Right ventricle myocardium superior (tissue), 1 donor: ENCODE measurements at places on chromosomes 7 and 10.

DNA sequence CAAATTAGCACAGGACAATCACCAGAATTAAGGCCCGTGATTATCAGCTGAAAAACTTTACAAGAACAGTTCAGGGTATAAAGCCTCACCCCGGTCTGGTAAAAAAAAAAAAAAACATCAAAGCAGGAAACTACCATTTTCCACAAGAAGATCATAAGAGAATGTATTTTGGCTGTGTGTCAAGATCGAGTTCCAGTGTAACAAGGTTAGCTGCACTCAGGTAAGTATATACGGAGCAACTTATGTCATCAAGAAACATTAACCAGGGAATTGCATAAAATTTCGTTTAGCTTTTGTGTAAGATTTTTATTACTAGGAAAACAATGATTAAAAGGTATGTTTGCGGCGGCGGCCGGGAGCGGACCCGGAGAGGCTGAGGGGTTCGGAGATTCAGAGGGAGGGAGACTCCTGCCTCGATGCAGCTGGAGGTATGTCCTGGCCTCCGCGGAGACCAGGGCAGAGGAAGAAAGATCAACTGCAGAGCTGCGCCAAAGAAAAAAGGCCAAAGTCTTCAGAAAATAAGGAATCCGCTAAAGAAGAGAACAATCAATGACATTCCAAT, 533.8 kb upstream of the CNTNAP2 start:
- DNase-seq: no peak

- DNase-seq: no peak
Measured at GRCh38 chr7:158453663-158454062, 134.0 kb downstream of the PTPRN2 start.

GRCh38 chr10:97922022-97922758, 72.5 kb downstream of the GOLGA7B start:
- DNase-seq: peak; percentile 61

DNA sequence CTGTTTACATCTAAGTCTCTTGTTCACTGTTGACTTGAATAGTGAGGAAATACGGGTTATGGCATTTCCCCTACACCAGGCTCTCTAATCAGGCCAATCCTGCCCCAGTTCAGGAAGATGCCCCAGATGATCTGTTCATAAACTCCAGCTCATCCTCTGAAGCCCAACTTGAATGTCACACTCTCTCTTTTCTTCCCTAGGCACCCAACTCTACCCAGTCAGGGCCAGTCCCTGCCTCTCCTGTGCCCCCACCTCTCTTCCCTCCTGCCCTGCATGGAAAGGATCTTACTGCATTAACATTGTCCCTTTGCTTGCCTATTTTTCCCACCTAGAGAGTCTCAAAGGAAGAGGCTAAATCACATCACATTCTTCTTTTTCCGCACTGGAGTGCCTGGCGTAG, 10.6 kb upstream of the TRPV6 start:
- DNase-seq: no peak

- DNase-seq: no peak
Measured at GRCh38 chr7:91656541-91657482, 223.7 kb downstream of the MTERF1 start.

GRCh38 chr7:128103498-128104107, 72.4 kb upstream of the LRRC4 start:
- peak; percentile 72 for DNase-seq

DNA sequence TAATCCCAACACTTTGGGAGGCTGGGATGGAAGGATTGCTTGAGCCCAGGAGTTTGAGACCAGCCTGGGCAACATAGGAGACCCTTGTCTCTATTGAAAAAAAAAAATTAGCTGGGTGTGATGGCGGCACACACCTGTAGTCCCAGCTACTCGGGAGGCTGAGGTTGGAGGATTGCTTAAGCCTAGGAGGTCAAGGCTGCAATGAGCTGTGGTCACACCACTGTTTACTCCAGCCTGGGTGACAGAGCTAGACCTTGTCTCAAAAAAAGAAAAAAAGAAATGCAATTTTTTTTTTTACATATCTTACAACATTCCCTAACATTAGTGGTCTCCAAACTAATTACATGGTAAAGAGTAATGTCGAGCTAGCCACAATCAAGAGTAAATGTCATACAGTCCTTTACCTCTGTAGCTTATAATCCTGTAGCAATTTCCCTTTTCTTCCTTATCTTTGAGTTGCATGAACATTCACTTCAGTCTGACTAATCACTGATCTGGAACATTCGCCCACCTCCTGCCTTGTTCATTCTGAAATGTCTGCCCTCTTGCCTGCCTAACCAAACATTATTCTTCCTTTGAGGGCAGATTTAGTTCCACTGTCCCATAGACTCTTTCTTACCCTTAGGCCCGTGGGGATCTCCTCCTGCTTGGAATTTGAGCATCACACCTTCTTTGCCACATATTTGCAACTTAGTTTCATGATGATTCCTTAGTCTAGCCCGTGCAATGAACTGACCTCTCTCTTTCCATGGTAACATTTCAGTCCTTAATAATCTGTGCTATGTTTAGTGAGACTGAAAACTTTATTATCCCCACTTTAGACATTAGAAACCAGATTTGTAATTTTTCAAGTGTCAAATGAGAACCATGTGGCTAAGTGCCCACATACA, 4.8 kb upstream of the VCL start:
- DNase-seq: no peak

- DNase-seq: no peak
Measured at GRCh38 chr7:77825131-77825530, 26.6 kb downstream of the PHTF2 start.

- no peak for DNase-seq
Measured at GRCh38 chr10:24039315-24039714, 169.6 kb upstream of the KIAA1217 start.

DNA sequence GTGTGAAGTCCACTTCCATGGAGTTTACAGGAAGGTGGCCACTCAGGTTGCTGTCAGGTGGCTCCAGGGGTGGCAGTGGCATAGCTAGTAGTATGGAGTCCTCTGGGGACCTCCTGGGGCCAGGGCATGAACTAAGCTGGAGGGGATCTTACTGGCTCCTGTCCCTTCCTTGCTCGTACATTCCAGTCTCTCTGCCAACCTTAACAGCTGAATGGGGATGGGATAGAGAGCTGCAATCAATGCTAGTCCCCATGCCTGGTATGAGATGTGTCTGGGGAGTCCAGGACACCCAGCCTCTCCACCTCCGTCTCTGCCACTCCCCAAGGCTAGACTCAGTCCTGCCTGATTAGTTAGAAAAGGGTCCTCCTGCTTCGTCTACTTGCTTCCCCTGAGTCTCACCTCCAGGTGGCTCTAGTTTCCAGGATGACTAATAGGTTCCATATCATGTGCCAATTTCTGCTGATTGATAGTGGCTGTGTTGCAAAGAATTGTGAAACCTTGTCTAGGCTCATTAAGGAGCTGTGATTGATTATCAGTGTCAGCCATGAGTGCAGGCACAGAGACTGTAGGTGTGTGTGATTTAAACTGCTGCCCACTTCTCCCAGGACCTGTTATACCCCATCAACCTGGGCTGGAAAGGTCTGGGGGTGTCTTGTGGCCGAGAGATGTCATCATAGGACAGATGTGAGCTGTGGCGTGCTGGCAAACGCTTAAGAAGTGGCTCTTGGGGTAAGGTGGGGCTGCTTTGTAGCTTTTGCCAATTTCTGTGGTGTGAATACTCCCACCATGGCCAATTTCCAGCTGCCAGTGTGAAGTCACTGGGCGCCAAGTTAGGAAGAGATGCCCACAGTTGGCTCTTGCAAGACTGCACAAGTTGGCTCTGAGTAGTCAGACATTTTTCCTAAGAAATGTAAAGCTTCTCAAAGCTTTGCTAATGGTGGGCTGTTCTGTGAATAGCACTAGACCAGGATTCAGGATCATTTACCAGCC, 59.8 kb downstream of the COL13A1 start:
- DNase-seq: no peak

GRCh38 chr7:105765846-105766245, 110.6 kb downstream of the ATXN7L1 start:
- no peak for DNase-seq

DNA sequence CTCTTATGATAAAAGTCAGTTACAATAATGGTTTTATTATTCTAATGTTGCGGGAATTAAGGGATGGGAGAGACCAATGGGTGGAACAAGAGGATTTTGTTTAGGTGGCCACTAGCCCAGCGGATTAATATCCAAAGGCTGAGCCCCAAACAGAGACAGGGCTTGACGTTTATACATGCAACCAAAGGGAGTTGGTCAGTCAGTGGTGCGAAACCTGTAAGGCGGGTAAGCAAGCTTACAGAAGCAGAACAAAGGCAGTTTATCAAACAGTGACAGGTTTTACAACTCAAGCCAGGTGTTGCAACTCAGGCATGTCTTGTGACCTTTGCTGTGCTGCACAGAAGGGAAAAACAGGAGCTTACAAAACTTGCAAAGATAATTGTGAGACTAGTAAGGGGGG, 622.9 kb upstream of the MBL2 start:
- DNase-seq: no peak

DNA sequence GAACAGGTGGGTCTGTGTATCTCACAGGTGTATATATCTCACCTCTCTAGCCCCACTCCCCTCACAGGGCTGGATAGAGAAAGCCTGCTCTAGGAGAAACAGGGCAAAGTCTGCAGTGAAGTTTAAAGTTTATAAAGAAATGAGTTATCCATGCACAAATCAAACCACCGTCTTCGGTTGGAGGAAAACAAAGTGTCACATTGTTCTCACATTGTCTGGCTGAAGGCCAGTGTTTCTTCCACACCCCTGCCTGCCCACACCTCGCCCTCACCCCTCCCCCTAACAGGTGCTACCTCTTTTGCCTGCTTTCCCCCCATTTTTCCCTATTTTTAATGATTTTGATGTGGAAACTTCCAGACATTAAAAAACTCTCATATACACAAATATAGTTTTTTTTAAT, 25.8 kb downstream of the AQP1 start:
- DNase-seq: no peak

DNA sequence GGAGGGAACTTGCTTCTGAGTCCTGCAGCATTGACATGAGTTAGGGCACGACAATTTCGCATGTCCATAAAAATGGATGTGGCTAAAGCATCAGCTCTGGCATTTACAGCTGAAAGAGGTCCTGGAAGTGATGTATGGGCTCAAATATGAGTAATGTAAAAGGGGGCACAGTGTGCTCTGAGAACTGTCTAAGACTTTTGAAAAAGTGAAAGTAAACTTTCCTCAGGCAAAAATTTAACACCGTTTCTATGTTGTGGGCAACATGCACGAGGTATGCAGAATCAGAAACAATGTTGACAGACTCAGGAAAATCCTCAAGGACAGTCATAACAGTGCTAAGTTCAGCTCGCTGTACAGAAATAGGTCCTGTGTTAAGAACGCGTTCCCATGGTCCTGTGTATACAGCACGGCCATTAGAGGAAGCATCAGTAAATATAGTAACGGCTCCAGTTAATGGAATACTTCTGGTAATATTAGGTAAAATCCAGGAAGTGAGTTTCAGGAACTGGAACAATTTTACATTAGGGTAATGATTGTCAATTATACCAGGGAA, 37.9 kb upstream of the AKR1C2 start:
- no peak for DNase-seq

- DNase-seq: no peak
Measured at GRCh38 chr10:86316990-86317389, 49.6 kb downstream of the GRID1 start.

DNA sequence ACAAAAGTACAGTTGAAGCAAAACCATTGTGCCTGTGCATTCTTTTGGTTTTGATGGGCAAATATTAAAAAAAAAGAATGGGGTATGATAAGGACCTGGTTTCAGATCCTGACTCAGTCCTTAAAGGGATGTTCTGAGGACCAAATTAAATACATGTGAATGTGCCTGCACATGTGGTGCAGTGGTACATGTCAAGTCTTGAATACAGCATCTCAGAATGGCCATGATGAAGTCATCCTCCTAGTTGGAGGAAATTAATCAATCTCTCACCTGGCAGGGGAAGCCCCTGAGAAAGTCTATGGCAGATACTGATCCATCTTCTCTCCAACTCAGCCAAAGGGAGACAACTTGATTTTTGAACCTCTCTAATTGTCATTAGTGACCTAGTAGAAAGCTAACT, 207.0 kb downstream of the SUGCT start:
- no peak for DNase-seq

DNA sequence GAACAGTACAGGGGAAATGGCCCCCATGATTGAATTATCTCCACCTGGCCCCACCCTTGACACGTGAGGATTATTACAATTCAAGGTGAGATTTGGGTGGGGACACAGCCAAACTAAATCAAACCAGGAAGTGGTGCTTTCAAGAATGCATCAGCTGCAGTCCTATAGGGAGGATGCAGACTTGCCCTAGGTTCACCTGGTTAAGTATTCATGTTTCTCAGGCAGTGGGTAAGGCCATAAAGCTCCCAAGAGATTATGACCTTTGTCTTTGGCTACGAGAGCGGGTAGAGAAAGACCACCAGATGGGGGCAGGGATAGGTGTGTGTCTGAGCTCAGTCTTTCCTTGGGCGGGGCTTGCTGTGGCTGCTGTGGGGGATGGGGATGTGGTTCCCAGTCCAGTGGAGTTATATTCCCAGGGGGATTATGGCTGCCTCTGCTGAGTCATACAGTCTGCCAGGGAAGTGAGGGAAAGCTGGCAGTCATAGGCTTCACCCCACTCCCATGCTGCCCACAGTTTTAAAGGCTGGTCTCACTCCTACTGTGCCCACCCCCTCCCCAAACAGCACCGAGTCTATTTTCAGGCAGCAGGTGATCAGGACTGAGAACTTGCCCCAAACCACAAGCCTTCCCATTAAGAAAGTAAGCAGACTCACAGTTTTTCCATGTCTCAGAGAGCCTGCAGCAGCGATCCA, 8.4 kb upstream of the R3HCC1L start:
- no peak for DNase-seq

DNA sequence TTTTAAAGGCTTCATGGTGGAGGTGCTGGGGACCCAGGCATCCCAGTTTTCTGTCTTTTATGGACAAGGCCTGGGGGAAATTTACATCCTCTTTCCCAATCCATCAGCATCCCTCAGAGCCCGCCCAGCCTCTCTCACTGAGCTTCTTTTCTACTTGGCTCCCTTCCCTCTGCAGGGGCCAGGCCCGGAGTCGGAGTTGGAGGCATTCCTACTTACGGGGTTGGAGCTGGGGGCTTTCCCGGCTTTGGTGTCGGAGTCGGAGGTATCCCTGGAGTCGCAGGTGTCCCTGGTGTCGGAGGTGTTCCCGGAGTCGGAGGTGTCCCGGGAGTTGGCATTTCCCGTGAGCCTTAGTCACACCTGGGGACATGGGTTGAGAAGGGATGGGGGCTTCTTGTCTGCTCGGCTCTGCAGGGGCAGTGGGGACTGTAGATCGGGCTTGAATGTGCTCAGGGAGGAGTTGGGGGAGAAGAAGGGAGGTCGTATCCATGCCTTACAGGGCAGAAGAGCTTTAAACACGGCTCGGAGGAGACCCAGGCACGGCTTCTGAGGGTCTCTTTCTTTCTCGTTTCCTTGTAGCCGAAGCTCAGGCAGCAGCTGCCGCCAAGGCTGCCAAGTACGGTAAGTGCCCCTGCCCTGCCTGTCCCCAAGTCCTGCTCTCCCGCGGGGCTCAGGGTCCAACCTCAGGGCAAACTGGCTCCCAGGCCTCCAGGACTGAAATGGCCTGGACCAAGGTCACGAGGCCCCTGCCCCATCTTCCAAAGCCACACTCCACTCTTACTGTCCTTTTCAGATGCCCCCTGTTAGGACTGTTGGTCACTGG, 27.3 kb upstream of the LIMK1 start:
- no peak for DNase-seq

- DNase-seq: no peak
Measured at GRCh38 chr10:129398711-129399141, 68.3 kb upstream of the MGMT start.

- no peak for DNase-seq
Measured at GRCh38 chr7:30168835-30169573, 34.2 kb downstream of the MTURN start.
